ENCODE measurements at places on chromosomes 11 and 22.

GRCh38 chr22:47115921-47116320 is 353.5 kb downstream of the TBC1D22A start:
- DNase-seq = no peak

DNA sequence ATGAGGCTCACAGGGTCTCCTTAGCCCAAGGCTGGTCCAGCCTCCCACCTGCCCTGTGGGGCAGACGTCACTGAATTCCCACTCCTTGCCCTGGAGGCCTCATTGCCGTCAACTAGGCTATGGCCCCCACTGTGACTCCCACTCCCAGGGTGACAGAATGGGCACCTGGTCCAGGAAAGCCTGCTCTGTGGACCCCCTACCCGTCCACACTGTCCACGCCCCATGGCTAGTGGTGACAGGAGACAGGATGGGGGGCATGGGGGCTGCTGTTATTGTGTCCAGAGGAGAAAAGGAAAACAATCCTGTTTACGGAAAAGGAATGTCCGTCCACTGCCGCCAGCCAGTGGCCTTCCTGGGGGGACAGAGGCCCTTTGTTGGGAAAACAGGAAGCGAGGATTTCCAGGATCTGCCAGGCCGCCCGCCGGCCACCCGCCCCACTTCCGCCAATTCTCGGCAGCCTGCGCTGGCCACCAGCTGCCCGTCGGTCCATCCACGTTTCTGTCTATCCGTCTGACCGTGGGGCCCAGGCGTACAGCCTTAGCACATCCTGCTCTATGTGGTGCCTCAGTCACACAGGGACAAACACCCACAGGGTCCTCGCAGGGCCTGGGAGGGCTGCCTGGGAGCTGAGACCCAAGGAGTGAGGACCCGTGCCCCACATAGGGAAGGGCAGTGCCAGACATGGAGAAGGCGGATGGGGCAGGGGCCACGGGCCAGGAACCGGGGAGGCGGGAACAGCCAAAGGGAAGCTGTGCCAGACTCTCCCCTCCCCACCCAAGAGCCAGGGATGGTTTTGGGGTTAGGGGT is 19.5 kb downstream of the CRELD2 start:
- no peak for DNase-seq

GRCh38 chr22:19039796-19040280 is 82.4 kb downstream of the DGCR2 start:
- DNase-seq = no peak

DNA sequence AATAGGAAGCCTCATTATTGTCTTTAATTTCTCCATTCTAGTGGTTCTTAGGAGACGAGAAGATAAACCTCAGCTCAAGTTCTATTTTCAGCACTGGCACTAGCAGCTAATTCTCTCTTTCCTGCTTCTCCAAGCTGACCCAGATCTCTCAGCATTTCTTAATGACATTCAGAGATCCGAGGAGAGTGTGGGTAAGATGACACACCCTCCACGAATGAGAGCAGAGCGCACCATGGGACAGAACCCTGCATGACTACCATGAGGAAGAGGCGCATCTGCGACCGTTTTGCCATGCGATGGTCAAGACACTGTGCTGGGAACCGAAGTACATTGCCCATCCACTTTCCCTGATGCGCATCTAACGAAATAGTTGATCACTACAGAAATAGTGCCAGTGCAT is 241.8 kb downstream of the LARGE1 start:
- no peak for DNase-seq

- DNase-seq = no peak
Observed at GRCh38 chr11:134196756-134197155, 27.0 kb downstream of the NCAPD3 start.
